ENCODE measurements at places on chromosomes 13 and 19.

DNA sequence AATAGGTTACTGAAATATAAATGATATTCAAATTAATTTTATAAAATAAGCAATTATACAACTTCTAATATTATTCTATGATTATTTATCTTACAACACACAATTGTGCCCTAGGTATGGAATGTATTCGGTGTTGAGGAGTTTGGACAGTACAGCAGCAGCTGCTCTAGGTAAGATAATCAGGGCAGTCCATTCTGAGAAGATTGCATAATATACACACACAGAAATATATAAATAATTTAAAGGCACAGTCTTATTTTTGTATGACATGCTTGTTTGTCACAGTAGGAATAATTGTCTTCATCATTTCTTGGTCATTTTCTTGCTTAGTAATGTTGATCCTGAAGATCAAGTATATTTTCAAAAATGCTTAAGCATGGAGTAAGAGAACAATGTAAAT is 849.4 kb upstream of the MIR17HG start:
- no peak for DNase-seq

GRCh38 chr19:50626795-50627194 is 12.9 kb downstream of the SYT3 start:
- DNase-seq: no peak

GRCh38 chr19:42326969-42327368 is 1.5 kb downstream of the MEGF8 start:
- no peak for DNase-seq

DNA sequence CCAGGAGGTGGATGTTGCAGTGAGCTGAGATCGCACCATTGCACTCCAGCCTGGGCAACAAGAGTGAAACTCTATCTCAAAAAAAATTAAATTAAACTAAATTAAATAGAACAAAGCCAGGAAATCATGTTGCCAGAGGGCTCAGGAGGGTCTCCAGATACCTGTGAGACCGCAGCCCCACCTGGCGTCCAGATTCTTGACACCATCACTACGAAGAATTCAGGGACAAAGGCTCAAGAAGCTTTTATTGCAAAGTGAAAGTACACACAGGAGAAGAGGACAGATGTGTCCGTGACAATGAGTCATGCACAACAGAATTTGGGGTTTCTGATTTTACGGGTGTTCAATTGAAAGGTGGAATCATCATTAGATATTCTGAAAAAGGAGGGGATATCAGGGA is 76.6 kb downstream of the STOML3 start:
- no peak for DNase-seq

DNA sequence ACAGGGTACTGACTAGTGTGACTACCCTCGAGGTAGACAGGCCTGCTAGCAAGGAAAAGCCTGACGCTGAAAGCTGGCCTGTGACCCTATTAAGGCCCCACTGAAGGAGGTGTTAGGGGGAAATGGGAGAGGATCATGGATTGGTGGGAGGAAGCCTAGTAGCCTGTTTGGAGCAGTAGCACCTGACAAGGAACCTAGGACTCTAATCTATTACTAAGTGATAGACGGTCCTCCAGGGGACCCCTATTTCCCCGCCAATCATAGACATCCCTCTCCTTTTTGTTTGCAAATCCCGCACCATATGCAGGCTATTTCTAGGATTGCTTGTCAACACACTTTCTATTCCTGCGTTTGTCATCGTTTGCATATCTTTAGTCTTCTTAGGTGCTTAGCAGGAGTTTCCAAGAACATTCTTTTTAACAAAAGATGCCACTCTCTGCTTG is 1338.8 kb upstream of the MIR17HG start:
- DNase-seq: no peak

GRCh38 chr13:44796597-44797490 is 192.4 kb downstream of the NUFIP1 start:
- DNase-seq: no peak

DNA sequence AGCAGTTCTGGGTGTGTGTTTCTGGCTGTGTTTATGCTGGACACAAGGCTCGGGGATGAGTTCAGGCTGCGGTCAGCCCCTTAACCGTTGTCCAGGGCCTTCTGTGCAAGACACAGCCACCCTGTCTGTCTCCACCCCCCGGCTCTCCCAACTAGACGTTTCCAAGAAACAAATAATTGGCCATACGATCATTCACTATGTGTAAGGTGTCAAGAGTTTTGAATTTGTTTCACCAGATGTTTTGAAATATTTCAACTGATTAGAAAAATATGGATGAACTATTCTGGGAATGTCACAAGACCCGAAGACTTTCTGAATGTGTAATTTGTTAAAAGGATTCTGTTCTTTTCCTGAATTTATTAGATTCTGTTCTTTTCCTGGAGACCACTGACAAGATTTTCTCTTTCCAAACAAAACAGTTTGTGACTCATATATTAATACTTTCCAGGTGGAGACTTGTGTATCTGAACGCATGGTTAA is 318.2 kb downstream of the MYO16 start:
- DNase-seq: peak; percentile 96

DNA sequence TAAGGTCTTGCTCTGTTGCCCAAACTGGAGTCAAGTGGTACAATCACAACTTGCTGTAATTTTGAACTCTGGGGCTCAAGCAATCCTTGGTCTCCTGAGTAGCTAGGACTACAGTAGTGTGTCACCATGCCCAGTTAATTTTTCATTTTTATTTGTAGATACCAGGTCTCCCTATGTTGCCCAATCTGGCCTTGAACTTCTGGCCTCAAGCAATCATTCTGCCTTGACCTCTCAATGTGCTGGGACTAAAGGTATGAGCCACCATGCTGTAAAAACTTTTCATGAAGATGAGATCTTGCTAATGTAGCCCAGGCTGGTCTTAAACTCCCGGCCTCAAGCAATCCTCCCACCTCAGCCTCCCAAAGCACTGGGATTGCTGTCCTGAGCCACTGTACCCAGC is 15.1 kb upstream of the NAA16 start:
- no peak for DNase-seq

DNA sequence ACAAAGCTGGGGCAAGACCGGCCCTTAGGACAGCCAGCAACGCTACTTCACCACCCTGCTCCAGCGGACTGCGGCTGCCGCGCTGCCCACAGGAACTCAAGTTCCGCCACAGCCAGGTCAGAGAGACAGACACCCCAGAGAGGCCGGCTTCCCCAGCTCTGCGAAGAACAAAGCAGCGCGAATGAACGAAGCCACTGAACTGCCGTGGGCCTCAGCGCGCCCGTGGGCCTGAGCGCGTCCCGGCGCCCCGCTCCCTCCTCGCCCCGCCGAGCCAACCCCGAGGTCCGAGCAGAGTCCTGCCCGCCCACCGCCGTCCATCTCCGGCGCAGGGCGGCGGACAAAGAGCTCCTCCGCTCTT is 158.4 kb downstream of the RNF17 start:
- DNase-seq: peak; percentile 60

DNA sequence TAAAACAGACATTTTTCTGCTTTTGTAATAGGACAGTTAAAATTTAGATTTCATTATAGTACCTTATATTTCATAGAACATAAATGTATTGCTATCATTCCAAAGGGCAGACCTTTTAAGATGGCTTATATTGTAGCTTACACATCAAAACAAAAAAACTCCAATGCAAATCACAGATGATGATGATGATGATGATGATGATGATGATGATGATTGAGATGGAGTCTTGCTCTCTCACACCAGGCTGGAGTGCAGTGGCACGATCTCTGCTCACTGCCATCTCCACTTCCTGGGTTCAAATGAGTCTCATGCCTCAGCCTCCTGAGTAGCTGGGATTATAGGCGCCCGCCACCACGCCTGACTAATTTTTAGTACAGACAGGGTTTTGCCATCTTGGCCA is 189.9 kb upstream of the RNF113B start:
- DNase-seq: no peak

DNA sequence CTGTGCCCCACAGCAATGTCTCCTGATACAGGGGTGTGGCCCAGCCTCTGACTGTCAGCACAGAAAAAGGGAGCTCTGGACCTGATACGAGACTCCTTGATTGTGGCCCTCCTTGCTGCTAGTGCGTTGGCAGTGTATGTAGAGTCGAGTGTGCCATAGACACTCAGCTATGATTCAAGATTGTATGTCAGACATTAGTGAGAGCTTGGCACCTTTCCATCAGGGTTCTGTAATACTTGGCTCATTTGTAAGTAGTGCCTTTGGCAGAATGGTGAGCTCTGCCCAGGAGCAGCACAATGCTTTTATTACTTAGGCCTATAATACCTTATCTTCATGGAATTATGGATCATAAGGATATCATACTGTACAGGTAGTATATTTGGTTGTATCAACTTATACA is 83.4 kb downstream of the ATP8A2 start:
- no peak for DNase-seq

GRCh38 chr13:31765138-31765785 is 25.9 kb downstream of the RXFP2 start:
- peak; percentile 60 for DNase-seq

- DNase-seq: peak; percentile 99
Measured at GRCh38 chr19:47315125-47315821, 5.6 kb downstream of the C5AR1 start.

- DNase-seq: peak; percentile 99
Measured at GRCh38 chr13:109256866-109257760, 529.3 kb downstream of the IRS2 start.

GRCh38 chr19:16797876-16798275 is 31.3 kb upstream of the SIN3B start:
- DNase-seq: no peak

DNA sequence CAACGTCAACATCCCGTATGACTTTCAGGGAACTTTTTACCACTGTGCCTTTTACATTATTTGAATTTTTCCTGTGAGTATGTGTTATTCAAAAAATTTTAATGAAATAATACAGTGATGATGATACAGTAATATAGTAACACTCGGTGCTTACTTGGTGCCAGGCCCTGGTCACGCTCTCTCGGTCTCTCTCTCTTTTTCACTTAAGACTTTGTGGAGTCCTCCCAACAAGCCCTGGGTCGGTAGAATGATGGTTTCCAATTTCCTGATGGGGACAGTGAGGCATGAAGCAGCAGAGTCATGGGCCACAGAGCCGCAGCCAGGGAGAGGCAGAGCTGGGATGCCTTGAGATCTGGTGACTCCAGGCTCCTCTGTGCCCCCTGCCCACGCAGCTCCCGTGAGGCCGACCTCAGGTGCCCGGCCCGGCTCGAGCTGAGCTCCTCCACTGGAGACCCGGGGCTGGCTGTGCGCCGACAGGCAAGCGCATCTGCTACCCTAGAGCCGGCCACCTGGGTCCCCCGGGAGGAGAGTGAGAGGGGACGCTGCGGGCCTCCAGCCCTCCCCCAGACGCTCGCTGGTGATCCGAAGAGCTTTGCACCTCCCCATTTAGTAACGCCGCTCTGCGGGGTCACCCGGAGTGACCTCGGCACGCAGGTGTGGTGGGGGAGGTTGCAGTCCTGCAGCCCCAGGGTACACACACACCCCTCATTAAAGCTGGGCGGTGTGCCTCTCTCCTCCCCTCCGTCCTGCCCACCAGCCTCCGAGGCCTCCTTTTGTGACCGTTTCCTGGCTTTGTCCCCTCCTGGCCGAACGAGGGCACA is 4.4 kb upstream of the SBK3 start:
- DNase-seq: peak; percentile 85

DNA sequence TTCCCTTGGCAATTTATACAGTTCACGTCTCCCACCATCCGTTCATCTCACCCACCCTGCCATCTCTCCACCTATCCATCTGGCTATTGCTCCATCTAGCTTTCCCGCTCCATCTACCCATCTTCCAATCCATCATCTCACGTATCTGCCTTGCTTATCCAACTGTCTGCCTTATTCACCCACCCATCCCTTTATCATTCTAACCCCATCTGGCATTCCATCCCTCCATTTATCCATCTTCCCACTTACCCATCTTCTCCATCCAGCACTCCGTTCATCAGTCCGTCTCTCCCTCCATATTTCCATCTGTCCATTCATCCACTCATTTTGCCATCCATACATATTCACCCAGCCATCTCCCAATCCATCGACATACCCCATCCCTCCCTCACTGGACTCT is 10.0 kb downstream of the RPS16 start:
- DNase-seq: no peak

GRCh38 chr19:30545752-30546151 is 173.6 kb downstream of the ZNF536 start:
- DNase-seq: no peak

- DNase-seq: no peak
Measured at GRCh38 chr19:34711890-34712289, 22.2 kb upstream of the ZNF181 start.

- no peak for DNase-seq
Measured at GRCh38 chr13:51612867-51613266, 28.6 kb downstream of the WDFY2 start.

- DNase-seq: no peak
Measured at GRCh38 chr13:27289011-27289665, 18.5 kb downstream of the RASL11A start.

- no peak for DNase-seq
Measured at GRCh38 chr19:51386882-51387520, 773 bp downstream of the LIM2 start.

DNA sequence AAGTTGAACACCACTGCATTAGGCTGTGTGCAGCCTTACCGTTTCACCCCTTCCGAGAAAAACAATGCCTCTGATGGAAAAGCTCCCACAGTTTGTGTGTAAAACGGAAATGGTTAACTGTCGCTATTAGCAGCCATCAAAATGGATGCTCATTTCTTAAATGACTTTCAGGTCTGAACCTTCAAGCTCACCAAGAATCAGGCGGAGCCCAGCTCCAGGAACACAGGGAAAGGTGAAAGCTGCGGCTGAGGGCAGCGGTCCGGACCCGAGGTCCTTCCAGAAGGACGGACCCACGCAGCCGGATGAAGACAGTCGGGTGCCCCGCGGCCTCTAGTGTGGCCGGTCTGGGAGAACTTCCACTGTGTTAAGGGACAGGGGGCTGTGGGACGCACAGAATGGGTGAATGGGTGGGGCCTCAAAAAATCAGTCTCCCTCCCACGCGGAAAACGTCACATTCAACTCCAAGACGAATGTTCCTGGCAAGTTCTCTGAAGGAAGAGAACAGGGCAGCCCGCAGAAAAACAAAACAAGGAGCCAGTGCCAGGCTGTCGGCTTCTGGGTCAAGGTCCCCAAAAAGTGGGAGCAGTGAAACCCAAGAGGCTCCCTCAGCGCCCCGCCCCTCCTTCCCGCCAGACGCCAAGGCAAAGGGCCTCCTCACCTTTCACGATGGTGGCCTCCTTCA is 4.9 kb downstream of the IRS2 start:
- DNase-seq: no peak

- DNase-seq: no peak
Measured at GRCh38 chr19:41330946-41331678, 21.1 kb downstream of the CCDC97 start.

DNA sequence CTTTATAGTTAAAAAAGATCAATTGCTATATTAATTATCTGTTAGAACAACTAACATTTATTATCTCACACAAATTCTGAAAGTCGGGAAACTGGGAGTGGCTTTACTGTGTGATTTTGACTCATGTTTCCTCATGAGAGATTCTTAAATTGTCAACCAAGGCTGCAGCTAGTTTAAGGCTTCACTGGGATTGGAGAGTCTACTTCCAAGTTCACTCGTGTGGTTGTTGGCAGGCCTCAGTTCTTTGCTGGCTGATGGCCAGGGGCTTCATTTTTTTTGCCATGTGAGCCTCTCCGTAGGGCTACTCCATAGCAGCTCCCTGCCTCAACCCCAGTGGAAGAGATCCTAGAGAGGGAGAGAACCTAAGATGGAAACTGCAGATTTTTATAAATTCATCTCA is 24.5 kb upstream of the LPAR6 start:
- peak; percentile 64 for DNase-seq
